Right cardiac atrium (tissue), 5 donors: ENCODE measurements at places on chromosomes 6 and 20.

- DNase-seq = no peak
Observed at GRCh38 chr6:101422811-101423210, 29.3 kb downstream of the GRIK2 start.

GRCh38 chr6:34310817-34311216 lies 62.0 kb upstream of the SMIM29 start:
- no peak for DNase-seq

- DNase-seq = no peak
Observed at GRCh38 chr6:109327959-109328358, 54.3 kb downstream of the CD164 start.

- DNase-seq = no peak
Observed at GRCh38 chr6:132228894-132229293, 172.4 kb downstream of the MOXD1 start.

DNA sequence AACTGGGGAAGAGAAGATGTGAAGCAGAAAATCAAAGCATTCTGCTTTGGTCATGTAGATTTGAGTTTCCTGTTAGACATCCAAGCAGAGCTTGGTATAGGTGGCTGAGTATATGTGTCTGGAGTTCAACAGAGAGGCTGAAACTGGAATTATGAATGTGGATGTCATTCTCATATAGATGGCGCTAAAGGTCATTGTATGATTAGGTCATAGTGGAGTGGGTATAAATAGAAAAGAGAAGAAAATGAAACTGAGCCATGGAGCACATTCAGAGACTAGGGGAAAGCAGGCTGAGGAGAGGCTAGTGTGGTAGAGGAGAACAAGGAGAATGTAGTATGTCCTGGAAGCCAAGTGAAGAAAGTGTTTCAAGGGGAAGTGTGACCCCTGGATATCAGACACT lies 295.6 kb upstream of the PLN start:
- no peak for DNase-seq

DNA sequence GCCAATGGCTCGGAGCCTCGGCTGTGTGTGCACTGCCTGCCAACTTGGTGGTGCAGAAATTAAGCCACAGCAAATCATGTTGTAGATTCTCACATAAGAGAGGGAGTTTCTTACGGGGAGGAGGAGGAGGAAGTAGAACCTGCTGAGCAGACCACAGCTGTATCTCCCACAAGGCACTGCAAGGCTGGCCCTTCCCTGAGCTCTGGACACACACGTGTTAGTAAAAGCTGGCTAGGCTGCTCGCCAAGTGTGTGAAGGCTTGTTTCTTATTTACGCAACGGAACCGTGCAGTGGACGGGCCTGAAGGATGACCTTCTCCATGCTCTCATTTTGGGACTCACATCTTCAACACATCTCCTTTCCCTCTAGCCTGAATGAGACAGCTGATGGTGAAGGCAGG lies 15.7 kb upstream of the QKI start:
- peak; percentile 76 for DNase-seq

GRCh38 chr6:113291751-113292445 lies 565.2 kb upstream of the MARCKS start:
- DNase-seq = peak; percentile 40

GRCh38 chr6:89313006-89313405 lies 2.1 kb downstream of the GABRR2 start:
- no peak for DNase-seq

DNA sequence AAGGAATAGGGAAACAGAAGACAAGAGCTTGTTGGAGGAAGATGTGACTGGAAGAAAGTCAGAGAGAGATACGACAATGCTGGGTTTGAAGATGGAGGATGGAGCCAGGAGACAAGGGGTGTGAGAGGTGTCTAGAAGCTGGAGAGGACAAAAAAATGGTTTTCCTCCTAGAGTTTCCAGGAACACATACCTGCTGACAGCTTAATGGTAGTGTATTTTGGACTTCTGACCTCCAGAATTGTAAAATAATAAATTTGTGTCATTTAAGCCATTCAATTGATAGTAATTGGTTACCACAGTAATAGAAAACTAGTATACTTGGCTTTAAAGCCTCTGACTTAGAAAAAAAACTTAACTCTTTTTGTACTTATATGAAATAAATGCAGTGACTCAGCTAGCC lies 3.6 kb downstream of the AIG1 start:
- DNase-seq = no peak
